ENCODE measurements at places on chromosomes 5 and 9. TPM values are rescaled to one million over a fixed set of nuclear protein-coding genes. Genes with fewer than 3 reads are reported as not detected.

The CTXN3 gene
- not detected for polyA plus RNA-seq

DNA sequence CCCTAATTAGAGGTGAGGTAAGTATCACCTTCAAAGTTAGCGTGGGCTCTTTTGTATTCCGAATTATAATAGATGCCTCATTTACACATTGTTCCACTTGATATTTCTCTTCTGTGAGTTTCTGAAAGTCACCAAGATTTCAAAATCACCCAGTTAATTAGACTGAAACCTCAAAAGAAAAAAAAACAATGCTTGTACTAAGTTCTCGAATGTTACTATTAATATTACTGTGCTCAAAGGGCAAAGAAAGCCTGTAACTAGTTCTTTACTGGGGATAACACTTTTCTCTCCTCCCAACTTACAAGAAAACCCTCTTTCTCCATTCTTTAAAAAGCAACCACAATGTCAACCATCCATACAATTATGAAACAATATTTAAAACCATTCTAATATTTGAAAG lies 98.5 kb downstream of the STRBP start:
- no peak for DNase-seq

- DNase-seq, result peak; percentile 89
Measured at GRCh38 chr9:110918316-110919049, 119.8 kb downstream of the LPAR1 start.

- DNase-seq, result no peak
Measured at GRCh38 chr5:18749763-18750162, 1115.5 kb downstream of the TAF11L14 start.

DNA sequence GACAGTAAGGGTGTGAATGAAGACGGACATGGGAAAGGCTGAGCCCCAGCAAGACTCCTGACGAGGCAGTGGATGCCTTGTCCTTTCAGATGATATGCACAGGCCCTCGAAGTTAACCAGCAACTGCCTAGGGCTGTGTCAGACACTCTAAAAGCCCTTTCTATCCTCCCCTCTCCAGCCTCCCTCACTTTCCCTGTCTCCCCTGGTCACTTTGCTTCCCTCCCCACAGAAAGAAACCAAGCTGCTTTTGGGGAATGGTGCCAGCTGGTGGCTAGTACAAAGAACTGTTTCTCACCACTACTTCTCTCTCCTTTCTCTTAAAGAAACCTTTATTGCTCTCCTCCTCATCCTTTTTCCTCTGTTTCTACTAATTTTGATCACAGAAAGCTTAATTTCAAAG lies 21.4 kb downstream of the LHFPL2 start:
- DNase-seq, result no peak

DNA sequence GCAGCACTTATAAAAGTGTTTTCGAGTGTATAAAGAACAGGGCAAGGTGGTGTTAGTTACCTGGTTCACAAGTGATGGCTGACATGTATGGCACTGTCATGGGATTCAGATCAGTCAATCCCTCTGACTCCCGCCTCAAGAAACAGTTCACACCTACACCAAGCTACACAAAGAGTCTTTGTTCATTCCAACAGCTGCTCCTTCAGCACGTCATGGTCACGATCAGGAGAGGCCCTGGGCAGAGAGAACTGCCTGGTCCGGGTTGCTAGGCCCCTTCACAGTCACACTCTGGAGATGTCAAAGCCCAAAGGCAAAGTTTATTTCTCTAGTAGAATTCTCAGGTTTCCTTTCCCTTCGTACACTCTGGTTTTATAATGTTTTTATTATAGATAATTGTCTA lies 426.7 kb downstream of the ZSWIM6 start:
- no peak for DNase-seq

DNA sequence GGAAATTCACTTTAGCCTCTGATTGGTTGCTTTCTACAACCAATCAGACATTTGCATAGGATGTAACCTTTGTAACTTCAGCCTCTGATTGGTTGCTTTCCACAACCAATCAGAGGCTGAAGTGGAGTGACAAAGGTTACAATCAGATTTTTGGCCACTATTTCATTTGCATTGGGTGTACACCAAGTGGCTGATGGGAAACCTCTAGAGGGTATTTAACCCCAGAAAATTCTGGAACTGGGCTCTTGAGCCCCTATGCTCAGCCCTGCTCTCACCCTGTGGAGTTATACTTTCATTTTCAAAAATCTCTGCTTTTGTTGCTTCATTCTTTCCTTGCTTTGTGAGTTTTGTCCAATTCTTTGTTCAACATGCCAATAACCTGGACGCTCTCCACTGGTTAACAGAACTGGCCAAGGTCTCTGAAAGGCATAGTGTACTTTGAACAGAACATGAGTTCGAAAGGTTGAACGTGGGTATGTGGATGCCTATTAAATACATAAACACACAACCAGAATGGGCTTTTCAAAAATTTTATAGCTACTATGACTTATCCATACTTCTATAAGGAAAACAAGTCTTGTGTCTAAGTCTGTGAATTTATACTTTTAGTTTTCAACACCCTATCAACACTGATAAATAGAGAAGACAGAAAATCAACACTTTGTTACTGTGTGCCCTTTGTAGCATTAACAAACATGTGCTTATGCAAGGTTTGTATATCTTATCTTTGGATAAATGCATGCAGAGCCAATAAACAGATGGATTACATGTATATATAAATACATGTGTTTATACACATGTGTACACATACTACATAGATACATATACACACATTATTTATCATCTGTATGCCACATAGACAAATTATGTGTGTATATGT lies 568.1 kb downstream of the CTNND2 start:
- no peak for DNase-seq

DNA sequence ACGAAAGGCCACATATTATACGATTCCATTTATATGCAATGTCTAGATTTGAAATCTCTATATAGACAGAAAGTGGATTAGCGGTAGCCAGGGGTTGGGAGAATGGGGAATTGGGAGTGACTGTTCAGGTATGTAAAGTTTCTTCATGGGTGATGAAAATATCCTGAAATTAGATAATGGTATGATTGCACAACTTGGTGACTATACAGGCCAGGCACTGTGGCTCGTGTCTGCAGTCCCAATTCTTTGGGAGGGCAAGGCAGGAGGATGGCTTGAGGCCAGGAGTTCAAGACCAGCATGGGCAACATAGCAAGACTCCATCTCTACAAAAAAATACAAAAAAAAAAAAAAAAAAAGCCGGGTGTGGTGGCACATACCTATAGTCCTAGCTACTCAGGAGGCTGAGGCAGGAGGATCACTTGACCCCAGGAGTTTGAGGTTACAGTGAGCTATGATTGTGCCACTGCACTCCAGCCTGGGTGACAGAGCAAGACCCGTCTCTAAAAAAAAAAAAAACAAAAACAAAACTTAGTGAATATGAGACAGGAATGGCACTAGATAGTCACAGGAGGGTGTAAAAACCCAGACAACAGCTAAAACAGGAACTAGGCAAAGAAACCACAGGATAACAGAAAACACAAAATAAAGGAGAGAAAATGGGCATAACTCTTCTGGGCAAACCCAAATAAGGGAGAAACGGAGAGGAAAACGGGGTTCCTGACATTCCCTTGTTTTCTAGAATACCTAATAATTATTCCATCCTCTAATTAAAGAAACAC lies 72.1 kb upstream of the ZNF618 start:
- no peak for DNase-seq
